A549 treated with RU486 at 1 μM for 4 hours (cell line): ENCODE measurements at places on chromosomes 11 and 22. TPM values are rescaled to one million over a fixed set of nuclear protein-coding genes. Genes with fewer than 3 reads are reported as not detected.

ANO1 gene
- total RNA-seq: 0.77 to 1.8 TPM (median 1.3 TPM) in 5 replicates

GRAMD4 gene
- 9.2 to 16.6 TPM (median 12.9 TPM) in 5 replicates for total RNA-seq

PARVA gene
- 24.3 to 28.1 TPM (median 25.1 TPM) in 5 replicates for total RNA-seq

SCGB1D2 gene
- not detected in 5 replicates for total RNA-seq

BEST1 gene
- total RNA-seq: 0.91 to 2.3 TPM (median 1.4 TPM) in 5 replicates

UBASH3B gene
- 43.9 to 53.6 TPM (median 49.4 TPM) in 5 replicates for total RNA-seq

OR8D1 gene
- not detected in 5 replicates for total RNA-seq

CSKMT gene
- total RNA-seq: 11.1 to 17.8 TPM (median 15.6 TPM) in 5 replicates

TEX54 gene
- not detected in 5 replicates for total RNA-seq

MMP27 gene
- total RNA-seq: not detected in 5 replicates

OLFML1 gene
- total RNA-seq: 0.18 TPM in 1 of 5 replicates, not detected in the others

ELFN2 gene
- total RNA-seq: 5.2 to 8.9 TPM (median 7.6 TPM) in 5 replicates

LRRC56 gene
- total RNA-seq: 0.45 to 0.96 TPM (median 0.67 TPM) in 5 replicates

KRTAP5-7 gene
- not detected in 5 replicates for total RNA-seq

OR52I2 gene
- total RNA-seq: not detected in 5 replicates

PDE2A gene
- total RNA-seq: 0.99 to 2.3 TPM (median 1.3 TPM) in 5 replicates

CHRDL2 gene
- total RNA-seq: 2.4 to 6.0 TPM (median 4.4 TPM) in 5 replicates

IRAG1 gene
- 0.01 to 0.05 TPM (median 0.02 TPM) in 3 of 5 replicates, not detected in the others for total RNA-seq

OR52N4 gene
- not detected in 5 replicates for total RNA-seq

CNIH2 gene
- 1.4 to 3.7 TPM (median 2.9 TPM) in 5 replicates for total RNA-seq

SLC15A3 gene
- not detected in 5 replicates for total RNA-seq

KDM4E gene
- not detected in 5 replicates for total RNA-seq

TEAD1 gene
- total RNA-seq: 31.3 to 67.0 TPM (median 60.0 TPM) in 5 replicates

CTSF gene
- 31.1 to 41.6 TPM (median 32.4 TPM) in 5 replicates for total RNA-seq

APOA4 gene
- total RNA-seq: not detected in 5 replicates

MED19 gene
- 25.7 to 34.8 TPM (median 31.6 TPM) in 5 replicates for total RNA-seq

VSTM5 gene
- total RNA-seq: not detected in 5 replicates

MORC2 gene
- total RNA-seq: 11.0 to 15.8 TPM (median 14.8 TPM) in 5 replicates

KCNQ1 gene
- 0.19 to 0.54 TPM (median 0.40 TPM) in 5 replicates for total RNA-seq

CHRNA10 gene
- 0.78 to 1.8 TPM (median 1.1 TPM) in 5 replicates for total RNA-seq

MN1 gene
- total RNA-seq: 2.0 to 3.6 TPM (median 2.9 TPM) in 5 replicates

HTR3B gene
- not detected in 5 replicates for total RNA-seq

SLC3A2 gene
- 882 to 1,078 TPM (median 1,030 TPM) in 5 replicates for total RNA-seq

CCDC73 gene
- total RNA-seq: not detected in 5 replicates

DEFB131B gene
- total RNA-seq: not detected in 5 replicates

CD6 gene
- total RNA-seq: 0.08 to 0.18 TPM (median 0.13 TPM) in 3 of 5 replicates, not detected in the others

APOL5 gene
- not detected in 5 replicates for total RNA-seq

BTG4 gene
- 0.09 to 0.14 TPM (median 0.12 TPM) in 3 of 5 replicates, not detected in the others for total RNA-seq

RPL3 gene
- 1,689 to 2,421 TPM (median 1,759 TPM) in 5 replicates for total RNA-seq

MMP7 gene
- 20.9 to 30.7 TPM (median 24.7 TPM) in 5 replicates for total RNA-seq

CARD18 gene
- total RNA-seq: not detected in 5 replicates
